AG08395 (cell line): ENCODE measurements at places on chromosomes 11 and 22.
A peak's percentile ranks its signal among the peaks of the same experiment; 100 is the strongest.

DNA sequence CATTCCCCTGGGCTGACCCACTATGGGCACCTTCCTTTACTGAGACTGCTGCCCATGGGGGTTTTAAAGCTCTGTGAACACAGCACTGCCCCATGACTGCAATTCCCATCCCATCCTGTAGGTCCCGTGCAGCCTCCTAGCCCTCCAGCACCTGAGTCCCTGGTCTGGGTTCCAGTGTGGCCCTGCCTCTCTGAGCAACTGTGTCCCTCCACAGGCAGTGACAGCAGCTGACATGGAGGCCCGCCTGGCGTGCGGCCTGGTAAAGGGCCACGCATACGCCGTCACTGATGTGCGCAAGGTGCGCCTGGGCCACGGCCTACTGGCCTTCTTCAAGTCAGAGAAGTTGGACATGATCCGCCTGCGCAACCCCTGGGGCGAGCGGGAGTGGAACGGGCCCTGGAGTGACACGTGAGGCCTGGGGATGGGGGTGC, 12.6 kb downstream of the OMP start:
- no peak for DNase-seq

- DNase-seq = no peak
These were observed 31.8 kb downstream of the TXN2 start for GRCh38 chr22:36449596-36450175.

DNA sequence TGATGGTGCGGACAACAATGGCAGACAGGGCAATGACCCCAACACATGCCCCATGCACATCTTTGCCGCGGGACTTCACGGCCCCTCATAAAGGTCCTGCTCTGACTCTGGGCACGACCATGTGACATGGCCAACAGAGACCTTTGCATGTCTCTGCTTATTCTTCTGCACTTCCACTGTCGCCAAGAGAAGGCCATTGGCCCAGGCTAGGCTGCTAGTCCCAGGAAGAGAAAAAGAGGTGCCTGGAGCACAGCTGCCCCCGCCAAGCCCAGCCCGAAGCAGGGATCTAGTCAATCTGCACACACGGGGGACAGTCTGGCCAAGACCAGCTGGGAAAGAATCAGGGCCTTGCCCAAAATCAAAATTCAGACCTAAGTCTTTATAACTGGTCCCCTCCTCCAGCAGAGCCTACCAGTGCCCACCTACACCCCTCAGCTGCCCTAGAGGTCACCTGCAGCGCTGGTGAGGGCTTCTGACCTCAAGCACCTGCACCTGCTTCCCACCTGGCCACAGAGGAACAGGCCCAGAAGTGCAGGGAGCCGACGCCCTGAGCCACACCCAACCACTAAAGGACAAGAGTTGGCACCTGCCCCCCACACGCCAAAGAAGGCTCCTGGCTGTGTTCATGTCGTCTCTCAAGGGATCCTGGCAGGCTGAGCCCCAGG, 8.1 kb downstream of the SULT4A1 start:
- no peak for DNase-seq

GRCh38 chr22:37304595-37305343, 22.5 kb downstream of the CYTH4 start:
- no peak for DNase-seq

DNA sequence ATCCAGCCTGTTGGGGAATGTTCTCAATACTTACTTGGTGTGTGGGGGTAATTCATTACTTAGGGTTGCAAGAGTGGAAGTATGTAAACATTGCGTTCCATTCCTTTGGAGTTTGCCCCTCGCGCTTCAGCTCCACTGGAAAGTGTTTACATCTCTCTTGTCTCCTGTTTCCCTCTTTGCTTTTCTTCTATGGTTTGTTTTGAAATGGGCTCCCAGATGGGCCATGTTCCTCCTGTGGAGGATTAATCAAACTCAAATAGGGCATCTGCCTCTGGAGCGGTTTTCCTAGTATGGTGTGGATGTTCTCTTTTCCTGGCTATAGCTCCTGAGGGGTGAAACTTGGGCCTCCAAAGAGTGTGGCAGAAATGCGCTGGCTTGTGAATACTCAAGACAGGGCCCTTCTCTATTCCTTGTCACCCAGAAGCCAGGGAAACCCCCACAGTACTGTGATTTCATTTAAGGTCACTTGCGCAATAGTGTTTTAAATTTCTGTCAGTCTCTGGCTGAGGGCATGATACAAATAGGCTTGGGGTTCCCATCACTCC, 51.9 kb downstream of the CD44 start:
- DNase-seq = no peak

DNA sequence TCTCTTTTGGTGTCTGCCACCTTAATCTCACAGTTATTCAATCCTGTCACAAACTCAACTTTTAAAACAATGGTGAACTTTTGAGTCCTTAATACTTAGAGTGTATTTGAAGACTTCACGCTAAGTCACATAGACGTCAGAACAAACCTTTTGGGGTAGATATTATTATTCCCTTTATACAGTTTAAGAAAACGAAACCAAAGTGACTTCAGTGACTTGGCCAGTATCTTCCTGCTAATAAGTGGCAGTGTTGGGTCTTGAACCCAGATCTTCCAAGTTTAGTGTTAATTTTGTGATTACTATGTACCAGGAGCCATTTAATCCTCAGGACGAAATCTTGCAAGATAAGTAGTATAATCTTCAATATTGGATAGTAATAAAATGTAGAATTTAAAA, 691 bp downstream of the CEP295 start:
- no peak for DNase-seq

DNA sequence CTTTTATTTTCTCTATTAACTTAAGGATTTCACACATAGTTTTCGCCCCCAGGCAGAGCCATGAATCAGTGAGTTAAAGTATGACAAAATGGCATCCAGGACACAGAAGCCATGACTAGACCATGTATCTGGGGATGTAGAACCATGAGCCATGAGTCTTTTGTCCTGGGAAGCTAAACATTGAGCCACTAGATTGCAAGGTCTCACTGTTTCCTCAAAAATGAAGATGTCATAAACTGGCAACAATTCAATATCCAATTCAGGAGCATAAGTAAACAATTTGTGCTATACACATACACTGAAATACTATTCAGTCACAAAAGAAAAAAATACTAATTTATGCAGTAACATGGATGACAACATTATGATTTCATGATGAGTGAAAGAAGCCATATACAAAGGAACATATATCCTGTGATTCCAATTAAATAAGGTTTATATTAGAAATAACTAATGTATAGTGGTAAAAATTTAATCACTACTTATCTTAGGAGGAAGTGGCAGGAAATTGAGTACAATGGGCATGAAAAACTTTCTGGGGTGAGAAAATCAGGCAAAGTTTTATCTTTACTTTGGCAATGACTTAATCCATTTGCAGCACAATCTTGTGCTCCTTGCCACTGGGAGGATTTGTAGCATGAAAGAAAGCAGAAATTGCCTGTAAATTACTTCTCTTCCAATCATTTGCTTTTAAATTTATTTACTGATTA, 28.5 kb upstream of the CARD16 start:
- no peak for DNase-seq

- DNase-seq = no peak
These were observed 27.0 kb downstream of the MYBPC3 start for GRCh38 chr11:47325271-47326041.

- DNase-seq = no peak
These were observed 197.6 kb downstream of the KIF18A start for GRCh38 chr11:27910186-27910931.

DNA sequence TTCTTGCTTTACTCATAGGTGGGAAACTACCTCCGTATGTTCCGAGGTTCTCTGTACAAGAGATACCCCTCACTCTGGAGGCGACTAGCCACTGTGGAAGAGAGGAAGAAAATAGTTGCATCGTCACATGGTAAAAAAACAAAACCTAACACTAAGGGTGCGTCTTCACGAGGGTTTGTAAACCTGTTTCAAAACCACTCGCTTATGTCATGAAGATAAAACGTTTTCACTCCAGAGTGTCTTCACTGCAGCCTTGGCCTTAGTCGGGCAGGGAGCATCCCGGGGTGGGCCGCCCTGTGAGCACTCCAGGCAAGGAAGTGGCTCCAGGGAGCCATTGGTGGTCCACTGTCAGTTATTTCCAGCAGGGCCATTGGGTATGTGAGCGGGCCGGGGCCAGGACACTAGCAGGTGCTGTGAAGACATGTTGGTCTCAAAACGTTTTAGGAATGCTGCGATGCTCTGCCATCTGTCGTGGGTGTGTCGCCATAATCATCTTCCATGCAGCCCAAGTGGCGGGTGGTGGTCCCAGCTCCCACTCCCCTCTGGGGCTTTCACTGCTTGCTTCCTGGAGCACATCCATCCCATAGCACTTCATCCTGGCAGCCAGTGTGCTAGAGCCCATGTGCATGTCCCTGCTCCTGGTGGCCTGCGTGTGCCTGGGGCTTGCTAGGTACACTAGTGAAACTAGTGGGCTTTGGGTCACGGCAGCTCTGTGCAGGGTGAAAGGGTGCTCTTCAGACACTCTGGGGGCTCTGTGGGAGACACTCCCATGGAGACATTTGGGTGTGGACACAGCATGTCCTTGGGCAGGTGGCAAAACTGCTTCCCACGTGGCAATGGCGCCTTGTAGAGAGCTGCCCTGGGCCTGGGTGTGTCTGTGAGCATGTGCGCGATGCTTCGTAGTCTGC, 5.2 kb downstream of the SMARCB1 start:
- no peak for DNase-seq

GRCh38 chr11:125464270-125464662, 31.8 kb downstream of the FEZ1 start:
- DNase-seq = peak; percentile 31

GRCh38 chr11:104338186-104338585, 174.2 kb upstream of the PDGFD start:
- DNase-seq = peak; percentile 10

- DNase-seq = no peak
These were observed 30.1 kb upstream of the TNRC6B start for GRCh38 chr22:40147388-40148176.

- no peak for DNase-seq
These were observed 12.5 kb upstream of the LRRC10B start for GRCh38 chr11:61495801-61496601.
